NCI-H524 treated with DMSO at 0.1 percent for 48 hours (cell line): ENCODE measurements at places on chromosomes 1 and 21.

DNA sequence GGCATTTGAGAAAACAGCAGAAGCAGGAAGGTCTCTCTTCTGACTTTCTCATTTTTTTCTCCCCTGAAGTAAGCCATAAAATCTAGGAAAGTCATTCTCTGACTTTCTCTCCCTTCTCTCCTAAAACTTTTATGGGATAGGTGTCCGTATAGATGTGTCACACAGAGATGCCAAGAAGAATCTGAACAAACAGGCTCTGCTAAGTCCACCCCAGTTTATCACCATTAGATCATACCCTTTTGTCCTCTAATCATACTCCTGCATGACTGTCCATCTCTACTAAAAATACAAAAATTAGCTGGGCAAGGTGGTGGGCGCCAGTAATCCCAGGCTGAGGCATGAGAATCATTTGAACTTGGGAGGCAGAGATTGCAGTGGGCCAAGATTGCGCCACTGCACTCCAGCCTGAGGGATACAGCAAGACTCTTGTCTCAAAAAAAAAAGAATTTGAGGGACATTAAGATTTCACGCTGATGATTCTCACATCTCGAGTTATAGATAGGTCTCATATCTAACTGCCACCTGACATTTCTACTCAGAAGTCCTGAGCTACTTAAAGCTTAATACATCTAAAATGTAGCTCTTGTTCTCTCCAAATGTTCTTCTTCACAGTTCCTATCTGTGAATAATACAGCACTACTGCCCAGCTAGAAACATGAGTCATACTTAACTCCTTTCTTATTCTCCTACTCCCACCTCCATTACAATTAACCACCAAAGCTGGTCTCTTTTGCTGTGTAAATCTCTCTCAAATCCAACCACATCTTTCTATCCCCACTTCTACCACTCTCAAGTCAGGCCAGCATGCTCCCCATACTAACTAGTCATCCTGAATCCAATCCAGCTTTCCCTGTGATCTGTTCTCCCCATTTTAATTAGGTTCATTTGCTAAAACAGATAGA, 47.7 kb downstream of the ZNF644 start:
- DNase-seq: no peak

GRCh38 chr1:151711044-151711800, 5.4 kb downstream of the CELF3 start:
- peak; percentile 85 for DNase-seq

- DNase-seq: no peak
Observed at GRCh38 chr1:36251794-36252481, 27.7 kb downstream of the THRAP3 start.

GRCh38 chr1:198544265-198544664, 3.8 kb upstream of the ATP6V1G3 start:
- DNase-seq: no peak

- DNase-seq: no peak
Observed at GRCh38 chr21:16777041-16777720, 735.7 kb upstream of the CXADR start.

- no peak for DNase-seq
Observed at GRCh38 chr1:109369167-109369746, 28.5 kb downstream of the SORT1 start.

DNA sequence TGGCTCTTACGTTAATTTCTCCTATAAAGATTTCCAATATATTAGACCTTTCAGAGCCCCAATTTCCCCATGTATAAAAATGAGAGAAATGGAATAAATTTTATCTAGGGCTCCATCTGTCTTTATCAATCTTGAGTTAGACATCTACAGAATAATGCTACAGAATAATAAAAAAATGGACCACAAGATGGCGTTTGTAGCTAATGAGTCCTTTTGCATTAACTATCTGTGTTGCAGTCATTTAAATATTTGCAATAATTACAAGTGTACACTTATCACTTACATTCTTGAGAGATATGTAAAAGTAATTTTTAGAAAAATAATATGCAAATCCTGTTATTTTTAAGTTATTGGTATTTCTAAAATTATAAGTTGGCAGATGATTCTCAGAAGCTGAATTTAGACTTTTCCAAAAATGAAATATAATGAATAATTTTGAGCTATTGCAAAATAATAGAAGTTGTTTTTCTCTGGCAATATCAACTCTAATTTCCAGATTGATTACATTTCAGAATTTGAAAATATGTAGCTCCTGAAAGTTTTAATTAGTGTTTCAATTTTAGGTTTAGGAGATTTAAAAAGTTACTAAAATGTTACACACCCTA, 87.7 kb downstream of the SNX7 start:
- DNase-seq: peak; percentile 18

- no peak for DNase-seq
Observed at GRCh38 chr21:41360072-41360821, 1.6 kb upstream of the MX2 start.

- no peak for DNase-seq
Observed at GRCh38 chr1:22104094-22104493, 38.8 kb downstream of the WNT4 start.

DNA sequence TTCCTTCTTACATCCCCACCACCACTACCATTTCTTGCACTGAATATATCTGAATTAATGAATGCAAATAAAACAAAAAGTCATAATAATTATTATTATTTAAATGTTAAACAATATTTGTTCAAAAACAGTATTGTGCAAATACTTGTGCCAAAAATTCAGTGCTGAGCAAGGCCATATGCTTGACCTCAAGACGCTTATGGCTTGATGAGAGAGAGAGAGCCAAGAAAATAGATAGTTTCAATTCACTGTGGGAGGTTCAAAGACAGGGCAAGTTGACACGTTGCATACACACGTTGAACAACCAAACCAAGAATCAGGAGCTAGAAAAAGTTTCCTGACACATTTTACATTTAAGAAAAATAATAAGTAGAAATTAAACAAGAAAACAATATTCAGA, 1421.7 kb downstream of the KCNT2 start:
- DNase-seq: no peak

DNA sequence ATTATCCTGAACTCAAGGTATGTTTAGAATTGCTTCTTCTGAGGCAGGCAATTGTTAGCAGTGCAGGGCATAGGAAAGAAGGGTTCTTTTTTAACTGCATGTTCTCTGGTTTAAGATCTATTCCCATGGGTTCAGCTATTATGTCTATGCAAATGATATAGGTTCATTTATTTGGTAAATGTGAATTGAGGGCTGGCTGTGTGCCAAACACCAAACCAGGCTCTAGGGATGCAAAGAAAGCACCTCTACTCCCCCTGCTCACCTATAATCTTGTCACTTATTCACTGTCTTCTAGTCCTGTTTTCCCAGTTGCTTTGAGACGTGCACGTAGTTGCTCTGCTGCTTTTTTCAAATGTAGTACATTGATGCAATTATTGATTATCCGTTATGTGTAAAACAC, 691 bp upstream of the KIFAP3 start:
- DNase-seq: no peak

- DNase-seq: no peak
Observed at GRCh38 chr1:176976225-176976624, 188.3 kb downstream of the ASTN1 start.
